Stimulated activated CD4-positive, alpha-beta T cell treated with anti-CD3 and anti-CD28 coated beads, Interleukin-12 subunit alpha, Interleukin-12 subunit beta, amount 100 ng/mL, for 4 hours (primary cell): ENCODE measurements at places on chromosomes 12 and 14.

DNA sequence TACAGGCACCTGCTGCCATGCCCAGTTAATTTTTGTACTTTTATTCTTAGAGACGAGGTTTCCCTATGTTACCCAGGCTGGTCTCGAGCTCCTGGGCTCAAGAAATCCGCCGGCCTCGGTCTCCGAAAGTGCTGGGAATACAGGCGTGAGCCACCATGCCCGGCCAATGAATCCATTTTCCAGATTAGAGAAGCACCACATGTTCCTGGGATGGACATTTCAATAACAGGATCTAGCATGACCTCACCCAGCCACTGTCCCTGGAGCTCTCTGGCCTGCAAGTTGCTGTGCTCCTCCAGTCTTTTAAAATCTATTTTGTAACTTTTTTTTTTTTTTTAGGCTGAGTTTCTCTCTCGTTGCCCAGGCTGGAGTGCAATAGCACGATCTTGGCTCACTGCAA lies 2.2 kb downstream of the GPR132 start:
- no peak for DNase-seq

- no peak for DNase-seq
These were observed 107.8 kb downstream of the DUSP6 start for GRCh38 chr12:89244536-89244935.

DNA sequence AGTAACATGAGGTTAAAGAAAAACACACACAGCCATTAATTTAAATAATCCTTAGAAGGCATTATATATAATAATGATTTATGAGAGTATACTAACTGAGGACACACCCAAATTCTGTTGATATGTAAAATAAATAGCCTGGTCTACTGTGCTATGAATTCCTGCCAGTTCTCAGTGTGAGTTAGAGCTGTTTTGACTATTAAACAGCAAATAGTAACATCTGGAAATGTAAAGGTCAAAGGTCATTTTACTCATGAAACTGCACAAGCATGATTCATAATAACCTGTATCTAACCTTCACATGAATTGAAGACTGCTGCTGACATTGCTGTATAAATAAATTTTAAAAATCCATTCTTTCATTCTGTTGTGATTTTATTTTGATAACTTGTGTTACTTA lies 966.7 kb downstream of the SLC6A15 start:
- DNase-seq = no peak

- DNase-seq = no peak
These were observed 242.7 kb downstream of the ATXN7L3B start for GRCh38 chr12:74780182-74780849.

GRCh38 chr12:65673732-65674131 lies 150.6 kb upstream of the HMGA2 start:
- no peak for DNase-seq

DNA sequence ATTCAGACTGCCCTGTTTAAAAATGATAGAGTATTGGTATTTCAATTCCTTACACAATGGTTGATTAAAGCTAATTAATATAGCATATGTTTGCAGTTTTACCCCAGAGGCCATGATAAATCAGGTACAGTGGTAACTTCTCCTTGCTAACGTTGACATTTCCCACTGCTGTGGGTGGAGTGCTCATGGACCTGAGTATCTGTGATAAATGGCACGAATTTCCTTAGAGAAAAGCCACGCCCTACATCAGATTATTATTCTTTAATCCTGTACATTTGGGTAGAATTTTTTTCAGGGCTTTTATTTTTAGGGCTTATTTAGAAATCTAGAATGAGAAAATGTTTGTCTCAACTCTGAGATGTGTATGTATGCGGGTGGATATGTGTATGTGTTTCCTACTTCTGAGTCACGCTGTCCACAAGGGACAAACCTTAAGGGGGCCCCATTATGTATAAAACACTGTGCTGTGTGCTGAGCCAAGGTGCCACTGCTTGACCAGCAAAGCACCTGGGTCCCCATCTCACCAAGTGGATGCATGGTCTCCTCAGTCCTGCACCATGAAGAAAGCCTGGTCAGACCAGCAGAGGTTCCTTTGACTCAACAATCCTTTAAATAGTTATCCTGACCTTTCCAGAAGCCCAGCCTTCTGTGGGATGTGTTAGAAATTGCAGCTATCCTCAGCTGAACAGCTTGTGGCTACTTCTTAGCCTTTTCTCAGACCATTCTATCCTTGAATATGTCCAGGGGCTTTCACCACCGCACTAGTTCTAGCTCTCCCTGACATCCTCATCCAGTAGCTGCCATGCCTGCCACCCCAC lies 57.9 kb upstream of the STK38L start:
- DNase-seq = no peak

GRCh38 chr12:131559517-131560516 lies 151.1 kb upstream of the SFSWAP start:
- DNase-seq = no peak

DNA sequence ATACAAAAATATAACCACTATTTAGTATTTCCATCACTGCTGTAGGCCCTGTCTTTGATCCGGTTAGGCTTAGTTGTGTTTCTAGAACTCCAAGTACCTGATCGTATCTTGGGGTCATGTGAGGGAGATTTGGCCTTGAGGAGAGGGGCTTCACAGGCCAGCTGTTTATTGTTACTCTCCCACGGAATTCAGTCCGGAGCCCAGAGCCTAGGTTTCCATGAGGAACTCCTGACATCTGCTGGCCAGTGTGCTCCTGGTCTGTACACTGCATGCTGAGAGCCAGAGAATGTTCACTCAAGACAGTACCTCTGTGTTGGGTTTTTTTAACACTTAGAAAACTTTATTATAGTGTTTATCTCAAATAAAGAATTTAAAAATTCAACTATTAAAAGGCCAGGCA lies 341.0 kb upstream of the TMEM132C start:
- DNase-seq = no peak

DNA sequence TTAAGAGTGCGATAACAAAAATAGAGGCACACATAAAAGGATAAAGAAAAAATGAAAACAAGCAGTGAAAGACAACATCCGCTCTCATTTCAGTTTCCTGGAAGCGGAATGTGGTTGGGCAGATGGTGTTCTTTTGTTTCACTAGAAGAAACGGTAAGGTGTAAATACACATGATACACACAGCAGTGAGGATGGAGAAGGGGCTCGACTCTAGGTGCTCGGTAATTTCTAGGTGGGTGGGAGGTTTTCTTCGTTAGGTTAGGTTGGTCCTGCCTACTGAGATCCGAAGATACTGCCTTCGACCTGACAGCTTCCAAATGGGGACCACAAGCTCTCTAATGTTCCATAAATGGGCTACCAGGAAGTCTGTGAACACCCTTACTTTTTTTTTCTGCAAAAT lies 1082.5 kb downstream of the BCL11B start:
- no peak for DNase-seq

DNA sequence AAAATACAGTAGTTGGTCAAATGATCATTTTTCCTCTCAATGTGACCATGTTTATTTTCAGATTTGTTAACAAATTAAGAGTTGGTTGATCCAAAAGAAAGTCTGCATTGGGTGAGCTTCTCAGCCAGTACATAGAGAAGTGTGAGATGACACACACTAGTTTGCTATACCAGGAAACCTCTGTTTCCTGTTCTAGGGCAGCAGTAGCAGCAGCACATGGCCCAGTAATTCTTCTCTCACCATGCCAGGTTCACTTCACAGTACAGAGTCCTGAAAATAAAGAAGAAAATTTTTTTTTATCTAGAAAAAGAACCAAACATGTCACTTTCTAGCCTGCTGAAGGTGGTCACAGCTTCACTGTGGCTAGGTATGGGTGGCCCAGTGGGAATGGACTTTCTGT lies 250.2 kb upstream of the OR4E1 start:
- no peak for DNase-seq

DNA sequence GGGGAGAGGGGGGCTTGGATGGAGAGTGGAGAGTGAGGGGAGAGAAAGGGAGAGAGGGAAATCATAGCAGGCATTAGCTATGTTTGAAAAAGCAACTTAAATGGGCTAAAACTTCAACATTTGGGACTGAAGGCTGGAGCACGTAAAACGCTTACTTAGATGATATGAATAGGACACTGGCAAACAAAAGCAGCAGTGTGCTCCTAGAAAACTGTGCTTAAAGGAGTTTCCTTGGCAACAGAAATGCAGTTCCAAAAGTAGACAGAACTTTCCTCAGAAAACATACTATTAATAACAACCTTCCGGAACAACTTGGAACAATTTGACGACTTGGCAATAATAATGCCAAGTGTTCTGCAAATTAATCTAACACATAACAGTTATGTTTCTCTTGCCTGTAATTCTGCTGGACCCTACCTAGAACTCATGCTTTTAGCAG lies 235.5 kb upstream of the NPAS3 start:
- no peak for DNase-seq

GRCh38 chr12:92621833-92622232 lies 81.0 kb upstream of the PLEKHG7 start:
- no peak for DNase-seq

GRCh38 chr14:93654599-93654998 lies 133.7 kb downstream of the PRIMA1 start:
- DNase-seq = no peak

GRCh38 chr12:122459211-122459610 lies 36.7 kb upstream of the CLIP1 start:
- no peak for DNase-seq

GRCh38 chr14:72664651-72665050 lies 229.2 kb downstream of the DPF3 start:
- no peak for DNase-seq

GRCh38 chr12:13973996-13974395 lies 7.4 kb downstream of the GRIN2B start:
- no peak for DNase-seq

GRCh38 chr12:79617696-79618095 lies 73.1 kb downstream of the PAWR start:
- DNase-seq = no peak

DNA sequence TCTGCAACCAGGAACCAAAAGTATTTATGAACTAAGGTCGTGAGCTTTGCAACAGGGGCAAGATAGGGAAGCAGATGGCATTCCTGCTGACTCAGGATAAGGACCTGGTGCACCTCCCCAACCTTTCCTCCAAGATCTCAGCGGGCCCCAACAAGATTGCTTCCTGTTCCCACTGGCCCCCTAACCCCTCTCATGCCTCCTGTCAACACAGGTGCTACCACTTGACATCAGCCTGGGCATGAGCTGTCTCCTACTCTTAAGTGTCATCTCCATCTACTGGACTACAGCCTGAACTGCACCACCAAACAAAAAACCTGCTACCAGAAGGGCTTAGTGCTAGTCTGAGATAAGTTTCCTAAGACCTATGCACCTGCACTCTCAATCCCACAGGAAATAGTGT lies 32.7 kb downstream of the MED6 start:
- DNase-seq = no peak

- DNase-seq = no peak
These were observed 25.2 kb downstream of the SPRING1 start for GRCh38 chr12:116712458-116713303.

GRCh38 chr14:24057271-24057670 lies 5.5 kb downstream of the CARMIL3 start:
- DNase-seq = no peak

DNA sequence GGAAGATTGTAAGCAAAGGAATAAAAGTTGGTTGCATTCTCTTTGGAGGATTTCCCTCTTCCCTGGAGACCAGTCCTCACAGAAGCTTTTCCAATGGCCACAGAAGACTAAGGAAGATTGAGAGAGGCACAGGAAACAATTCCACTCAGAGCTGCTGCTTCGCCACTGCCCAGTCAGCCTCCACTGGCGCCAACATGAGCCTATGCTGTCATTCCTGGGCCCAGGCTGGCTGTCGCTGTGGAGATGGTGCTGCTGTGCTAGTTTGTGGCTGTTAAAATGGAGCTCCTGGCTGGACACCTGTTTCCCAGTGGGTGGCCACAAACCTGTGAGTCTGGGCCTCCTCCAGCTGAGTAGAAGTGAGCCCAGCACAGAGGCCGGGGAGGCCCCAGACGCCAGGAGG lies 6.6 kb downstream of the P2RX7 start:
- DNase-seq = no peak

GRCh38 chr12:123364532-123365024 lies at the start of gene SBNO1:
Gene SBNO1, minus strand, starts transcription at chr12:123364847. Its CDS starts 14,406 bp downstream, at chr12:123350441.
- DNase-seq = peak; percentile 87

DNA sequence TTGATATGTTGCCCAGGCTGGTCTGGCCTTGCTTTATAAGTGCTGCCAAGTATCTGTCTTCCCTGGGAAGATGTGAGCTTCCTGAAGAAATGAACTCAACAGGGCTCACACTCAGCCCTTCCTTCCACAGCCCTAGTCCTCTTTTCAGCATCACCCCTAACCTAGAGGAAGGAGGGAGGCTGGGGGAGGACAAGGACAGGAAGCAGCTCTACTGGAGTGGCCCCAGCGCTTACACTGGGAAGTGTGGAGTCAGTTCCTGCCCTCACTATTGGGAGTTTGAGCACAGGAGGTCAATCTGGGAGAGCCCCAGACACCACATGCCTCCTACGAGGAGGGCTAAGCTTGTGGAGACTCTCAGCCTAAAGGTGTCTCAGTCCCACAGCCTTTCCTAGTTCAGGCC lies 16.8 kb downstream of the GALNT6 start:
- no peak for DNase-seq

GRCh38 chr12:13222076-13222475 lies 25.6 kb downstream of the EMP1 start:
- DNase-seq = no peak

- DNase-seq = peak; percentile 5
These were observed at the start of gene VSIG10 for GRCh38 chr12:118103601-118104382. Gene VSIG10, minus strand, starts transcription at chr12:118104011. Its CDS starts 340 bp downstream, at chr12:118103671.

DNA sequence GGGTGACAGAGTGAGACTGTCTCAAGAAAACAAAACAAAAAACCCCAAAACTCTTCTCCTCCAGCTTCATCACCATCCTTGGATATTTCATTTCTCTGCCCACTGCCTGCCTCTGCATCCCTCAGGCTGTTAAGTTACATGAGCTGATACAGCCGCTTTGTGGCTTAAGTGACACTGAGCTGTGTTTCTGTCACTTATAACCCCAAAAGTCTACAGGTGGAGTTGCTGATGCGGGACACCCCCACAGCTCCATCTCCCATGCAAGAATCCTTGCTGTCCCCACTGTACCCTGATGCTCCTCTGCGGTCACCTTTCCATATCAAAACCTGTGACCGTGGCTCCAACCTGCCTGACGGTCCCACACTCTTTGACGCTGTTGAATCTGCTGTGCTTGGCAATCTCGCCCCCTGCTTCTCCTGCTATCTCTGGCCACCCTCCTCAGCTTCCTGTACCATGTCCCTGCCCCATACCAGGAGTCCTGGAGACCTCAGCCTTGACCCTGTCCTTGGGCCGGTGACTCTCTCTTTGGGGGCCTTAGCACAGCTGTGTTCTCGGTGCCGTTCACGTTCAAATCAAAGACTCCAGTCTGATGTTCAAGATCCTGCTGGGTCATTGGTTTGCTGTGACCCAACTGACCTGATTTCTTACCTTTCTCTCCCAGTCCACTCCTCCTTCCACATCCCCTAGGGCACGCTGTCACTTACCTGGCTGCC lies 20.3 kb downstream of the HVCN1 start:
- DNase-seq = no peak
